ENCODE measurements at places on chromosomes 13 and 19.

GRCh38 chr13:79679334-79679733 is 198.4 kb downstream of the NDFIP2 start:
- DNase-seq = peak; percentile 53

DNA sequence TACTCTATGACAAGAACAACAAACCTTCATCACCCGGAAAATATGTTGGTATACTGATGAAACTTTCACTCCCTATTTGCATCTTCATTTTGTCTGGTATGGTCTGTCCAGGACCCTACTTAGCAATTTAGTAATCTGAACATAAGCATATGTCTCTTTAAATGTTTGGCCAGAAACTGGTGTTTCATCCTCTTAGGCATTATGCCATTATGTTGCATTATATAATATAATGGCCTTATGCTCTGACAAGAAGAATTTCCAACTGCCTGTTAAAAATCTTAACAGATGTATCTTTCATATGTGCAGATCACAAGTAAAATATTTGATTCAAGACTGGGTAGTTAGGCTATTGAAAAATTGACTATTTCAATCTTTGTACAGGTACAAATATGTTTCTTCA is 610.6 kb upstream of the PRR20A start:
- no peak for DNase-seq

DNA sequence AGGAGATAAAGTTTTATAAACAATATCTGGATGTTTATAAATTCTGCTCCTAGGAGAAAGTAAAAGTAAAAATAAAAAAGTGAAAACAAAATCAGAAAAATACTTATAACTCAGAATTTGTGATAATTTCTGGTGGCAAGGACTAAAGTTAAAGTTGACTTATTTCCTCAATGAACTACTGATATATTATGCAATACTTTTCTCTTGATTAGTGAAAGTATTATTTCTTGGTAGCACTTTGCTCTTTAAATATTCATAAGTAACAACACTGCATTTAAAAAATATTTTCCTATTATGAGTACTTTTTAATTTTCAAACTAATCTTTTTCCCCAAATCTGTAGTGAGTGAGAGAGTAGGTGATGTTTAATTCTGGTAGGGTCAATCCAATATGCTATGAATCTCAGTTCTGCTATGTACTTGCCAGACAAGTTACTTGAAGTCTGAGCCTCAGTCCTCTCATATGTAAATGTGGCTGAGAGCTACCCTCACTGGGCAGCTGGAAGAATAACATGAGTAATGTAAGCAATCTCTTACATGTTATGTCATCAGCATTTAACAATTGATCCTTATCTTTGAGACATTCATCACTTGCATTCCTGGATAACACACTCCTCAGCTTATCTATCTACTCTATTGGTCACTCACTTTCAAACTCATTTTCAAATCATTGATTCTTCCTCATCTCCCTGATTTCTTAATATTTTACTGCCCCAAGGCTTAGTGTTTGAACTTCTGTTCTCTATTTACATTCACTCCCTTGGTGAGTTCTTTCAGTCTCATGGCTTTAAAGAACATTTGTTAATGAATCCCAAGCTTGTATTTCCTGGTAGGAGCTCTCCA is 239.0 kb downstream of the RGCC start:
- DNase-seq = peak; percentile 5

- DNase-seq = peak; percentile 79
Observed at GRCh38 chr19:45781214-45782161, 802 bp downstream of the DMPK start.

GRCh38 chr13:111217641-111218040 is 102.5 kb downstream of the ARHGEF7 start:
- peak; percentile 16 for DNase-seq

DNA sequence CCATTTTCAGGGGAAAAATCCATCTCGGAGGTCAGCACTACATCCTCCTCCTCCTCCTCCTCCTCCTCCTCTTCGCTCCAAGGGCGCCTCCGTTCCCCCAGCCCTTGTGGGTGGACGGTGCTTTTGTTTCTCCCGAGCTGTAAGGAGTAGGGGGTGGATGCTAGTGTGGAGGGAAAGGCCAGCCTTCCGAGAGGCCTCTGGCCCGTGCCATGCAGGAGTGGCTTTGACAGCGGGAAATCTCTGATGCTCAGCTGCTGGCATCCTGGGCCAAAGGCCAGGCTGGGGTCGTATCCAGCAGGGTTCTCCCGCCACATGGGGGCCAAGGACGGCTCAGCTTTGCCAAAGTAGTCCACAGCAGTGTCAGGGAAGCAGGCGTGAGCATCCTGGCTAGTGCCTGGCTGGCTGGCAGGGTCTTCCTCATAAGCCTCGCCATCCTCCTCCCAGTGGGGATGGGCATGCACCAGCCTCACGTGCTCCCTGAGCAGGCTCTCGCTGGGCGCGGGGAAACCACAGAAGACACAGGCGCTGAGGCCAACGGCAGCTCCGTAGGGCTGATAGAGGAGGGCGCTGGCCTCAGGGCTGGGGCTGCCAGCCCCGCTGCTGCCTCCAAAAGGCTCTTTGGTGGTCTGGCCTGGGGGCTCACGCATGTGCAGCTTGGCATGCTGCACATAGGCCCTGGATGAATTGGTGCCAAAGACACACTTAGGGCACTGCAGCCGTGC is 10.5 kb downstream of the WIZ start:
- DNase-seq = no peak

DNA sequence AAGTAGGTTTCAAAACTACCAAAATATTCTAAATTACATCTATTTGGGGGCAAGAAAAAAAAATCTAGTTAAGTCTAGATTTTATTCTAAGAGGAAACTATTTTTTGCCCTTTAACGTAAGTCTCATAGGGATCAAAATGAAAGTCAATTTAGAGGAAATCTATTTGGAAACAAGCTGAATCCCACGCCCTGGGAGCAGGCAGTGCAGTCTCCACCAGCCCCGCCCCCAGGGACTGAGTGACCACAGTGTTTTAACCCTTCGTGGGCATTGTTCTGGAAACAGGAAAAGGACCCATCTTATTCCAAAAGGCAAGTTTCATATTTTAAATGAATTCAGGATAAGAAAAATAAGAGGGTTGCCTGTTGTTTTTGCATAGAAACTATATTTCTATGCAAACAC is 209.7 kb downstream of the SPRY2 start:
- no peak for DNase-seq

GRCh38 chr19:6644796-6645195 is 25.2 kb downstream of the TNFSF14 start:
- no peak for DNase-seq

DNA sequence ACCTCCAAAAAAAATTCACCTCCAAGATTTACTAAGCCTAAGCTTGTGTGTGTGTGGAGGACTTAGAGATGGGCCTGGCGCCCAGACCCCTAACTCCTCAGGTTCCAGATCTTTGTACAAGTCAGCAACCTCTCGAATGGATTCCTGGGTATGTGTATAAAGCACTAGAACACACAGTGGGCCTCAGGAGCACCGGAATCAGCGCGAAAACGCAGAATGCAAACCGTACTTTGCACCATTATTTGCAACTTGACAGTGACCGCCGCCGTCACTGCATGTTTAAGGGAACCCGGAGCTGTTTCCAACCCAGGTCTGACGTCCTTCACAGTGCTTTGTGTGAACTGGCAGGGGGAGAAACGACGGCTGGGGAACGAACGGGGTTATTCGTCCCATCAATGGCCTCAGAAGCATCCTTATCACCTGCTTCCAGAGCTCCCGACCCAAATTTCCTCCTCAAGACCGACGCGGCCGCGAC is 688 bp downstream of the ZNF606 start:
- DNase-seq = no peak

DNA sequence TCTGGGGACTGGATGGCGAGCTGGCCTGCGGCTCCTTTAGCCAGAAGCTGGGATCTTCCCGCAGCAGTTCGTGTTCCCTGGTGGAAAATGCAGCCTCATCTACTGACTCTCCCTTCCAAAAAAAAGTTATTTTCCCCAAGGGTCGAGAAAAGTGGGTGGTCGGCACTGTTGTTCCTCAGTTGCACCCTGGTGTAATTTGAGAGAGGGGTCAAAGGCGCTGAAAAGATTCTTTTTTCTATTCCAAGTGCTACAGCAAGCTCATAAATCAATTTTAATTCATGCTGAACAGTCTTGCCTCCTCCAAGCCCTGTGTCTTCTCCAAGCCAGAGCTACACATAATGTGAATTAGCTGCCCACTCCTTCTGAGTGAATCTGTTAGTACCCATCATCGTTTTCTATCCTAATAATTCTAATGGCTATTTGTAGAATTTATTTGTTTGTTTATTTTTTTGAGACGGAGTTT is 774 bp downstream of the SLC25A15 start:
- DNase-seq = peak; percentile 16

DNA sequence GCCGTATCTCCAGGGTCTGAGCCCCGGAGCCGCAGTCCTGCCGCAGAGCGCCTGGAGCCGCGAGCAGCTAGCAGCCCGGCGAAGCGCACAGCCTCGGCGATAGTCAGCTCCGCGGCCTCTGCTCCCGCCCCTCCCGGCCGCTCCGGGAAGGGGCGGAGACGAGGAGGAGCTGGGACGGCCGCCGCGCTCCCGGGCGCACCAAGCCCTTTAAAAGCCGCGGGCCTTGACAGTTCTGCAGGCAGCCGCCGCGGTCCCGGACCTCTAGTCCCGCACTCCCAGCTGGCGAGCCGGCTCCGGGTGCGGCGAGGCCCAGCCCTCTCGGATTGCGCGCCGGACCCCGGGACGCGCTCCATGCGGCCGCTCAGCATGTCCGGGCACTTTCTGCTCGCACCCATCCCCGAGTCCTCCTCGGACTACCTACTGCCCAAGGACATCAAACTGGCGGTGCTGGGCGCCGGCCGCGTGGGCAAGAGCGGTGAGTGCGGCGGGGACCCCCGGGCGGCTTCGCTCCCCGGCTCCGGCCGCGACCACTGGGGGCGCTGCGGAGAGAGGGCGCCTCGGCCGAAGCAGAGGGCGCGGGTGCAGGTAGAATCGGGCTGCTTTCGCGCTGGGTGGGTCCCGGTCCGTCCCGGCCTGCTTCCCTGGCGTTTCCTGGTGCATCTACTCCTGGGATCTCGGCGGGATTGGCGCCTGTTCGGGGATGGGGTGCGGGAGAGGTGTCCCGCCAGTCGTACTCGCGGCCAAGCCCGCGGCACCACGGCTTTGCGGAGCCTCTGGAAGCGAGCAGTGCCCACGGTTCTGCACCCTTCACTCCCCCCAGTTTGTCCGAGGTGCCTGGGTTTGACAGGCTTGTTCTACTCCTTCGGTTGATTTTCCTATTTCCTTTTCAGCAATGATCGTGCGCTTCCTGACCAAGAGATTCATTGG is at the start of gene RASL11A:
Gene RASL11A (plus strand): TSS at position 237 of the 927 bp plus-strand sequence. CDS start 115 bp downstream, at position 352.
- DNase-seq = peak; percentile 54

DNA sequence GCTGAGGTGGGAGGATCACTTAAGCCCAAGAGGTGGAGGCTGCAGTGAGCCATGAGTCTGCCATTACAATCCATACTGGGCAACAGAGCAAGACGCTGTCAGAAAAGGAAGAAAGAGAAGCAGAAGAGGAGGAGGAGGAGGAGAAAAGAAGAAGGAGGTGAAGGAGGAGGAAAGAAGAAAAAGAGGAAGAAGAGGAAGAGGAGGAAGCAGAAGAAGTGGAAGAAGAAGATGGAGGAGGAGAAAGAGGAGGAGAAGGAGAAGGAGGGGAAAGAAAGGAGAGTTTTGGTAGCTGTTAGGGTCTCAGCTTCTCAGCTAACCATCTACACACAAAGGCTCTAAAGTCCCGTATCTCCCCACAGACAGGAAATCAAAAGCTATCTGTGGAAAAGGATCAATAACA is 23.7 kb upstream of the PLEKHF1 start:
- DNase-seq = no peak

DNA sequence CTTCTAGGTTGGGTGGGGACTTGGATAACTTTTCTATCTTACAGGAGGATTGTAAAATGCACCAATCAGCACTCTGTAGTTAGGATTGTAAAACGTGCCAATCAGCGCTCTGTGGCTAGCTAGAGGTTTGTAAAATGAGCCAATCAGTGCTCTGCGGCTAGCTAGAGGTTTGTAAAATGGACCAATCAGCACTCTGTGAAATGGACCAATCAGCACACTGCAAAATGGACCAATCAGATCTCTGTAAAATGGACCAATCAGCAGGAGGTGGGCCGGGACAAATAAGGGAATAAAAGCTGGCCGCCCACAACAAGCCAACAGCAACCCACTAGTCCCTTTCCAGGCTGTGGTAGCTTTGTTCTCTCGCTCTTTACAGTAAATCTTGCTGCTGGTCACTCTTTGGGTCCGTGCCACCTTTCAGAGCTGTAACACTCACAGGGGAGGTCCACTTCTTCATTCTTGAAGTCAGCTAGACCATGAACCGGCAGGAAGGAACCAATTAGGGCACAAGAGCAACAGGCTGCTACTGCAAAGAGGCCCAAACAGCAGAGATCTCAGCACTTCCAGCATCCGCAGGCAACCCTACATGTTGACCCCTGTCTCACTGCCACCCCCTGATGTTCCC is 156.8 kb downstream of the DNAJC15 start:
- DNase-seq = no peak

DNA sequence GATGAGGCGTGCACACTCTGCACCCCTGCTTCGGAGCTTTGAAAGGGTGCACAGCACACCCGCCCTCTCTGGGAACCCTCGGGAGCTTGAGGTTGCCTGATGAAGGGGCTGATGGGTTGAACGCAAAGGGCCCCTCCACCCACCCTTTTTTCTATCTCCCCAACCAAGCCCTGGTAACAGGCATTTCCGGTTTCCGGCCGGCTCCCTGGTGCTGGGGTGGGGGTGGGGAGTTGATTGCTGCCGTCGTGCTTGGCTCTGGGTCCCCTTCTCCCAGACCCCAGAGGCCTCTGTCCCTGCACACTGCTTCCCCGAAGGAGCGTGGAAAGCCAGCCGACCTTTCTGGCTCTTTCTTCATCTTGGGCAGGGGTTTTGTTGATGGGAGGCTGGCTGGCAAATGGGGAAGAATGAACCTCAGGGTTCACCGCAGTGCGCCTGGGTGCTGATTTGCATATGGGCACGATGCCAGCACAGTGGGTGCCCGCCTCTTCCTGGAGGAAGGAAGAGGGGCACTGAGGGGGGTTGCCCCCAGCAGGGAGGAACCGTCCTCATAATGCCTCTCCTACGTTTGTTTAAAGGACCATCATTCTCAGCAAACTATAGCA is 29.1 kb downstream of the VAV1 start:
- DNase-seq = peak; percentile 9

DNA sequence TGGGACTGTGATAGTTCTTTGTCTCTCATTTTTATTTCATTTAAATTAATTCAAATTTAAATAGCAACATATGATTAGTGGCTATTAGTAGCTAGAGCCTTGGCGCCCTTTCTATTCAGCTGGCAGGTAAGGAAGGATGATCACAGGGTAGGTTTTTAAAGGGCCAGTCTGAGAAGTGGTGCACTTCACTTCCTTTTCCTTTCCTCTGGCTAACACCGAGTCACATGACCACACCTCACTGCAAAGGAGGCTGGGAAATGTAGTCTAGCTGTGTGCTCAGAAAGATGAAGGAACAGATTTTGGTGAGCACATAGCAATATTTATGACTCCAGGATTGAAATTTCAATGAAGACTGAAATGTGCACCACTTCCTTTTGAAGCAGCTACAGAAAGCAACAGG is 128.7 kb downstream of the TSHZ3 start:
- DNase-seq = no peak

GRCh38 chr19:45169602-45170001 is 8.4 kb downstream of the TRAPPC6A start:
- no peak for DNase-seq

GRCh38 chr13:56168581-56168980 is 972.1 kb upstream of the PRR20A start:
- DNase-seq = no peak

- no peak for DNase-seq
Observed at GRCh38 chr13:33651766-33652165, 166.2 kb upstream of the RFC3 start.
